CD4-positive, alpha-beta T cell treated with Interferon alpha-2 for 1 hour (primary cell): ENCODE measurements at places on chromosomes 1 and 21.
A peak's percentile ranks its signal among the peaks of the same experiment; 100 is the strongest.

- DNase-seq = no peak
Observed at GRCh38 chr1:176802316-176802715, 339.3 kb downstream of the PAPPA2 start.

GRCh38 chr1:89279011-89279466 lies 6.4 kb upstream of the GBP5 start:
- DNase-seq = peak; percentile 83

GRCh38 chr21:31204801-31205200 lies 139.3 kb downstream of the TIAM1 start:
- no peak for DNase-seq

- no peak for DNase-seq
Observed at GRCh38 chr1:200493344-200493743, 83.5 kb upstream of the ZNF281 start.

GRCh38 chr1:155254714-155255242 lies 505 bp downstream of the ENTREP3 start:
- DNase-seq = no peak

DNA sequence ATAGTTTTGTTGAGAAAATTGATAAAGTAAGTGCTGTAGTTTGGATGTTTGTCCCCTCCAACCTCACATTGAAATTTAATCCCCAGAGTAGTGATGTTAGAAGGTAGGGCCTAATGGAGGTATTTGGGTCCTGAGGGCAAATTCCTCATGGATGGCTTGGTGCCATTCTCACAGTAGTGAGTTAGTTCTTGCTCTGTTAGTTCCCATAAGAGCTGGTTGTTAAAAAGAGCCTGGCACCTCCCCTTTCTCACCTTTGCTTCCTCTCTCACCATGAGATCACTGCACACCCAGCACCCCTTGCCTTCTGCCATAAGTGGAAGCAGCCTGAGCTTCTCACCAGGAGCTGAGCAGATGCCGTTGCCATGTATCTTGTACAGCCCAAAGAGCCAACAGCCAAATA lies 354.8 kb upstream of the NFIA start:
- DNase-seq = no peak

GRCh38 chr1:202165942-202166843 lies 5.8 kb upstream of the PTPN7 start:
- no peak for DNase-seq
